Left renal cortex interstitium (tissue), 4 donors: ENCODE measurements at places on chromosomes 2 and 18.

GRCh38 chr2:121483846-121484245 lies 46.8 kb upstream of the RNU4ATAC start:
- DNase-seq = no peak

- no peak for DNase-seq
Observed at GRCh38 chr2:196266351-196266750, 95.0 kb upstream of the STK17B start.

DNA sequence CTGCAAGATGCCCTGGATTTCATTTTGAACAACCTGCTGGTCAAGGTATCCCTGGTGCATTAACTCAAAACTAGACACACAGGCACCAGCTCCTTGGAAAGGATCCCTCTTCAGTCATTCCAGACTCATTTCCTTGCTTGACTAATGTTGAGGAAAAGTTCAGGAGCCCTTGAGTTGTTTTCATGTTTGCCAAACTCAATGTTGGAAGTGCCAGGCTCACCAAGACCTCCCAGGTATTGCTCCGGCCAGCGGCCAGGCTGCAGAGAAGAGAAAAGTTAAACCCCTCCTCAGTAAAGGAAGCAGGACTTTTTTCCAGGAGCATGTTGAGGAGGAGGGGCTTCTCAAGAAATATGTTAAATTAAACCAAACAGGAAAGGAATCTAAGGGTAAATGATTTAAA lies 42.7 kb downstream of the TGIF1 start:
- no peak for DNase-seq

- no peak for DNase-seq
Observed at GRCh38 chr18:37502036-37502435, 63.6 kb downstream of the CELF4 start.

DNA sequence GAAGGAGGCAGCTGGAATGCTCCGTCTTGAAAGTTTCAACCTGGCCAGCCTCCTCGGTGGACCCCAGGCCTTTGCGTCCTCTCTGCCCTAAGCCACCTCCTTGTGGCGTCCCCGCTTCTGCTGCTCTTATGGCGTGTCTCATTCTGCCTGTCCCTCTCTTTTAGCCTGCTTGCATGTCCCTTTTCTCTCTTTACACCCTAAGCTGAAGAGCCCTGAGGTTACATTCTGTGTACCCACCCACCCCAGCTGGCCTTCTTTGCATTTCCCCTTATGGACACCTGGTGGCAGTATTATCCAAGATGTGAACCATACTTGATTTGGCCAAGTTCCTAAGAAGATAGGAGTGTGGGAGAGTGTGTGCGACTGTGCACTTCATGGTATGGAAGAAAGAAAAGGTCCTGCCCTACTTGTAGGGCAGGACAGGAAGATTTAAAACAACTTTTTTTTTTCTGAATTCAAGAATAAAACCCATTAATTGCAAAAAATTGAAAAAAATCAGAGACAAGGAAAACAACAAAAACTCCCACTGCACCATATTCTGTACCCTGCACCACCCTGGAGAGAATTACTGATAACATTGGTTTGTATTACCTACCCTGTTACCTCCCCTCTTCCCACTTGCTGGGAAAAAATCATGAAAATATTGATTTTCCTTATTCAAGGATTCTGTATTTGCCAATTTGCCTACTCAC lies 77.4 kb downstream of the DYSF start:
- DNase-seq = no peak

DNA sequence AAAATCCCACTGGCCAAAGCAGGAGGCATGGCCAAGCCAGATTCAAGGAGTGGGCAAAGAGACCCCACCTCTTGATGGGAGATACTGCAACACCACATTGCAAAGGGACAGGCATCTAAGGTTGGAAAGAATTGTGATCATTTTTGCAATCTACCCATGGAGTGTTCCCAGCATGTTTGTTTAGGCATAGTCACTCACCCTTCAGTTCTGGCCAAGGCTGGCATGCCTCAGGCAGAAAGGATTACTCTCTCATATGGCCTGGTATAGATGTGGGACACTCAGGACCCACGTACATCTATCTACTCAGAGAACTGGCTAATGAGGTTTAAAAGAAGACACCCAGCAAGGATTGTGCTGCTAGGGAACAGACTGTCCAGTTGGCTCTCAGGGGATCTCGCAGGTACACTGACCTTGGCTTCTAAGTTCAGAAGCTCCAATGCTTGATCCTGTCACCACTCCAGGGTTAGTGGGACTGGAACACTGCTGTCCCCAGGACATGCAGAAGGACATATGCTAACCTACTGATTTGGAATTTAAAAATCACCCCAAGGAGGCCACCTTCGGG lies 183.7 kb downstream of the KLHL29 start:
- DNase-seq = no peak

DNA sequence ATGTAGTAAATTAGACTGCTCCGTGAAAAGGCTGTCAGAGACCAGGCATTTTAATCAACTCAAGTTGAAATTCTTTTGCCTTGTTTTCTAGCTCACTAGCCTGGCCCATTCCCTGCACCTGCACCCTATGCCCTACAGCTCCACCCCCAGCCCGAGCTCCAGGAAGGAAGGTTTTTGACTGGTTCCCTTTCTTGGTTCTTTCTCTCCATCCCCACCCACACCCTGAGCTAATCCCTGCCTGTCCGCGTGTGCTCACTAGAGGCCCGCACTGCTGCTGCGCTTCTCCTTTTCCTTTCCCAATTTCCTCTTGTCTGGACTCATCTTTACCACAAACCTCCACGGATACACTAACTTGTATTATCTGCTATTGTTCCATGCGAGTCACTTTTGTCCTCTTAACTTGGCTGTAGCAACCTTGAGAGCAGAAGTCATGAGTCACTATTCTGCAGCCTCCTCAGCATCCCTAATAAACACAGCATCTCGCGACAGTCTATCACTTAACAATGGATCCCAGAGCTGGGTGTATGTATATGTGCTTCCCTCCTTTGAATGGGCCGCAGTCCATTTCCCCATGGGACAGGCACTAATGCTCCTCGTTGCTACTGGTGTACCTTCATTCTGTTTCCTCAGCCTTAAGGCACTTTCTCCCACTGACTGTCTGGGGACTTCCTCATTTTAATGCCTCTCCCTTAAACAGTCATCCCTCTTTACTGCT lies 36.5 kb downstream of the COLEC12 start:
- DNase-seq = no peak

- no peak for DNase-seq
Observed at GRCh38 chr18:44876024-44876423, 195.3 kb downstream of the SETBP1 start.

GRCh38 chr2:218991674-218992168 lies 1.5 kb downstream of the CRYBA2 start:
- DNase-seq = no peak

DNA sequence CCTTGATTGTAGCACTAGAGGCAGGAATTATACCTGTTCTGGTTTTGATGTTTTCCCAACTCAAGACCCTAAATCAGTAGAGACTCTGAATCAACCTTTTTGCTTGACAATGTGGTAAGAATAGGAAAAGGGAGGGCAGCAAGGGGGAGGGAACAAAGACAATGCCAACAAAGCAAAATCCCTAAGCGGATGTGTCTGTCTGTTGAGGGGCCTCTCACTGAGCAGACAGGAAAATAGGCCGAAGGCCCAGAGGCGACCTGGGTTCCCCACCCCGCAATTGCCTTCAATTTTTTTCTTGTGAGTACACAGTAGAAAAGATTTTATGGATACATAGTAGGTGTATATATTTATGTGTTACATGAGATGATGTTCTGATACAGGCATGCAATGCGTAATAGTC lies 75.6 kb downstream of the MAP4K4 start:
- DNase-seq = no peak

DNA sequence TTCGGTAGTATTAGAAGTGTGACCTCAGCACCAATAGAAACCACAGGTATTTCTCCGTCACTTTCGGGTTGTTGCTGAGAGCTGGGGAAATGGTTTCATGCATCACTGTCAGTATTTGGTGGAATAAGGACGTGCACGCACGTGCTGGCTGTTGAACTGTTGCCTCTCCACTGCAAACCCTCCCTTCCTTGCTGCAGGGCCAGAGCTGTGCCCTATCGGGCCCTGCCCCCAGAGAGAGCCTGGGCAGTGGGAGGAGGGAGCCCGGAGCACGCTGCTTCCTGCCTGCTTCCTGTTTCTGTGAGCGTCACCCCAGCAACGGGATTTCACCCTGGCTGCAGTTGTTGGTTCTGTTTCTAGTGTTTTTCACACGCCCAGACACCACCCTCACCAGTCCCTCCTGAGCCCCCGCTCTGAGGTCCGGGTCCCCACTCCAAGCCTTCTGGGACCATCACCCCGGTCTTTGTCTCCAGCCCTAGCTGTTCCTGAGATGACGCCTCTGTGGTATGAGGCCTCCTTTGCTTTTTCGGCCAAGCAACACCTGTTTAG lies 47.4 kb downstream of the LRRFIP1 start:
- DNase-seq = no peak

GRCh38 chr18:10442551-10442971 lies 11.9 kb upstream of the APCDD1 start:
- DNase-seq = no peak

DNA sequence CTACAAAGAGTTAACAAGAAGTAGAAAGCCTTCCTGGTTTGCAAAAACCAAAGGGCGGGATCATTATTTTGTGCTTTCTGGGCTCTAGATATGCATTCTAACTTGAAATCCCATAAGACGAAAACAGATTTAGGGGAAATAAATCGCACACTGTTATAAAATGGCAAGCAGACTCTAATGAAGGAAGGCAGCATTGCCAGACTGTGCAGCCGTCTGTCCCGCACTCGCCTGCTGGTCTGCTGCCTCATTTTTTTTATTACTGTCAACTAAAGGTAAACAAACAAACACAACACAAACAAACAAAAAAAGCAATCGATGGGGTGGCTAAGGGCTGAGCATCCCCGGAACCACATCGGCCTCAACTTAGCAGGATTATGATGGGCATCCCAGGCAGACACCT lies 24.4 kb downstream of the ZNF521 start:
- no peak for DNase-seq

DNA sequence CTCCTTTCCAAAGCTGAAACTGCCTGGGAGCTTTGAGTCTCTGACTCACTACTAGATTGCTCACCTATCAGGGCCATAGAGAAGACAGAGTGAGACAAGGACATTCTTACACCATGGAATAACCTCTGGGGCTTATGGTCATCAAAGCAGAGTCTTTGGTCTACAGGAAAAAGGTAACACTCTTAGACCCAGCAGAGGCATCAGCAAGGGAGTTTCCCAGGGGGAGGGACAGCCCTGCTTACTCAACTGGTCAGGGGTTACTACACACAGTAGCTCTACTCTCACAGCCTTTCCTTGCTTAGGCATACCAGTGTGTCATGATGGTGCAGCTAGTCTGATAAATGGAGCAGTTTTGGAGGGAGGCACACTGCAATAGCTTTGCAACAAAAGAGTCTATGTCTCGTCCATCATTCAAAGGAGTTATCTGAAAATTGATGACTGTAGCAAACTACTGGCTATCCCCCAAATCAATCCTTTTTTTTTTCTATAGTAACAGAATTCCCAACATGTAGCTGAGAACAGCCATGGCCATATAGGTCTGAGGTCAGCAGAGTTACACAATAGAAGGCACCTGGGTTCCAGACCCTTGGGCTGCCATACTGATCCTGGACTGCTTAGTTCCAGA lies 22.4 kb upstream of the CD28 start:
- no peak for DNase-seq

GRCh38 chr18:70194227-70194890 lies 11.1 kb downstream of the RTTN start:
- no peak for DNase-seq

DNA sequence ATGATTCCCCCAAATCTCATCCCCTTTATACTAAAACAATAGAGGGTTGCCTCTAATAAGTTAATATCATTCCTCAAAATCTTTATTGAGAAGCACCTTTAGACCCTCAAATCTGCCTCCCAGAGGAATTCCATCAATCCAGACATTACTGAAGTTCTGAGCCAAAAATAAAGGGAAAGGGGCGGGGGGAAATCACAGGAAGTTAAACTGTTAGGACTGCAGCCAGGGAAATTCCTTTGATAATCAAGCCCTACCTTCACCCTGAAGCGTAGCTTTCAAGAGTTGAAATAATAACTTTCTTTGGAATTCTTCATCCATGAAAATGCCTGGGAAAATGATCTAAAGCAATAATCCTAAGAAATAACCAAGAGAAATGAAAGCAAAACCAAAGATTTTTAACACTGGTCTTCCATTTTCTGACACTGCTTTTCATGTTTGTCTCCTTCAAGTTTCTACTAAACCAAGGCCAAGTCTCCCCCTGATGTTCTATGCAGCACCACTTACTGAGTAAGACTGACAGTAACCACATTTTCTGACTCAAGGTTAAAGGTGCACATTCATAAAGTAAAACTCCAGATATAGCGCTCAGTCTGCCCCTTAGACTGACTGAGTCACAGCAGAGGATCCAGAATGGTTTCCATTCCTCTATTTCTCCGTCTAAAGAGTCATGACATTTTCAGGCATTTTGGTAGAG lies 78.2 kb downstream of the TCF4 start:
- DNase-seq = no peak

- peak; percentile 48 for DNase-seq
Observed at GRCh38 chr2:209380293-209380692, 43.6 kb upstream of the MAP2 start.

DNA sequence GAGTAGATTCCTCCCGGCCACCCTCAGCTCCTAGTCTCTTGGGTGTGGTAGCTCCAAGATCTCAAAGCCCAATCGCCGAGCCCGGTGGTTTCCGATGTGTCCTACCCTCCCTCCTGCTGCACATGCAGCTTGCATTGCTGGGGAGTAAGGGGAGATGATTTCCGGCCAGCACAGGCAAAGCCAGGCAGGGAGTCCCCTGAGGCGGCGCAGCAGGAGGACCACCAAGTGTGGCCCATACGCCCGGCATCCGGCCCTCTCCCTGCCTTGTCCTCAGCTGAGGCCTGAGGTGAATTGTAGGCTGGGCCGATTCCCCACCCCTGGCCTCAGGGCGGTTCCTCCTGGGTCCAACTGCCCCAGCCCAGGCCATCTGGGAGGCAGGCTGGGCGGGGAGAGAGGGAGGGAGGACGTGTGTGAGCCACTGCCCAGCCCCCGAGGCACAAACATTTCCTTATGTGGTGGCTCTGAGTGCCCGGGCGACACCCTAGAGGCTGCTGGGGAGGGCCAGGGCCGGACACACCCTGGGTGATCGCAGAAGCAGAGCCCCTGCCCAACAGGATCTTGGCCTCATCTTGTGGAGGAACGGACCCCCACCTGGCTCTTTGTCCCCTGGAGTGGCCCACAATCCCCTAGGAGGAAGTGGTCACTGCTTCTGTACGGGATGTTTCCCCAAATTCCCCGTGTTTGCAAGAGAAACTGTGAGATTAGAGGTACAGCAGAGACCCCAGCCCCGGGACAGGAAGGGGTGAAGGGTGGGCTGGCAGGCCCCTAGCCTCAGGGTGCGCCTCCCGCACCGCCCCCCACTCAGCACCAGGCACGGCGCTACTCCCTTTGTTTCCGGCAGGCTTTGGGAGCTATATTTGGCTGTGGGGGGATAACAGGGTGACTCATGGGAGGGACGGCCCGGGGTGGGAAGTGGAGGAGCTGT lies 41.9 kb upstream of the PTMA start:
- no peak for DNase-seq

DNA sequence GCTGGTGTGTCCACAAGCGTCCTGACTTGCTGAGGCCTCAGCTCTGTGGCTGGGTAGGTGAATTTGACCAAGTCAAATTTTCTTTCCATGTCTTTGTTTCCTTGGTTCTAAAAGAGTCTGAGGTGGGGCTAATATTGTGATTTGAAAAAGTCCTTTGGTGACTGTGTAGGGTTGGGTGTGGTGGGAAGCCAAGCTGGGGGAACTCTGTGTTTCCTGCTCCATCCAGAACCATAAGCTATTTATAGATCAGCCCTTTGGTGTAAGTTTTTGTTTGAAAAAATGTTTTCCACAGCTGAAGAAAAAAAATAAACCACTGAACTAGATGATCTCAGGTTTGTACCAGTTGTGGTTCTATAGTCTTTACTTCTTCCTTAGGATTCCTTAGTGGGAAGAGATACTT lies 462.7 kb downstream of the TGIF1 start:
- no peak for DNase-seq
